ENCODE measurements at places on chromosomes 5 and 9.

- DNase-seq: no peak
Measured at GRCh38 chr5:69231851-69232250, 2.8 kb upstream of the CDK7 start.

DNA sequence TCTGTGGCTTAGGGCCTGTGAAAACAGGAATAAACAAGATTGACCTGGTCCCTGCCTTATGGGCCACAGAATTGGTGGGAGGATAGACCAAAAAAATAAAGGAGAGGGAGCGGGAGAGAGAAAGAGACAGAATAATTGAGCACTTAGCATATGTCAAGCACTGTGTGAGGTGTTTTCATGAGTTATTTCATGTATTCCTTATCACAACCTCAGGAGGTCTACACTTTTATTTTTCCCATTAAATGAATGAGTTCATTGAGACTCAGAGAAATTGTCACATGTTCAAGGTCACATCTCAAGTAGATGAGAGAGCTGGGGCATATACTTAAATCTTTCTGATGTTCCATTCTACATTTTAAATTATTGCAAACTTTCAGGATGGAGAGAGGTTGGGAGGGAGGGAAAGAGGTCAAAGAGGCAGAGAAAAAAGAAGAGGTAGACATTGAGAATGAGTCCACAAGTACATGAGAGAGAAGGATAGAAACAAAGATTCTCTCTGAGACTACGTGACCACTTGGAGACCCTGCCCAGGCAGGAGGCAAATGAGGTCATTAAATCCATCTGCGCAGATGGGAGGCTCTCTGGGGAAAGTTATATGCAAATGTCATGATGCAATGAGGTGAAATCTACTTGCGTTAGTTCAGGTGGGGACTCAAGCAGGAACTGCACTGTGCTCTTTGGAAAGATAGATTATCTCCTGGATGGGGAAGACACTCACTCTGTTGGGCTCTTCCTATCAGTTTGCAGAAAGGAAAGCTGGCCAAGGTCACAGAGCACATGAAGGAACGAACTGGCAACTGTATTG is 241.5 kb downstream of the PAPPA start:
- no peak for DNase-seq

- no peak for DNase-seq
Measured at GRCh38 chr9:33107762-33108161, 31.3 kb upstream of the SMU1 start.

DNA sequence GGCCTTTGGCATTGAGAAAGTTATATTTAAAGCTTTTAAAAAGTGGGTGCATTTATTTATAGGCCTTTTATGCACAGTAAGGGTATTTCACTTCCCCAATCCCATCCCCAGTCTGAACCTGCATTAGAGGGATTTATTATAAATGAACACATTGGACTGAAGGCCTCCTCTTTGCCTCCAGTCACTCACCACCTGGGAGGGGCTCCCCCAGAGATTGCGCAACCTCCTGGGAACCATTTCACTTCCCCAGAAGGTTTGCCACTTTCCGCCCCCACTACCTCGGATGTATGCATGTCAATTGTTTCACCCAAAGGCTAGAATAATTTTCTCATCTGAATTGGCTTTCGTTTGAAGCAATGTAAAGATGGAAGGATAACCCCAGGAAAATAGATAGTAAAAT is 29.8 kb upstream of the VCAN start:
- DNase-seq: no peak

DNA sequence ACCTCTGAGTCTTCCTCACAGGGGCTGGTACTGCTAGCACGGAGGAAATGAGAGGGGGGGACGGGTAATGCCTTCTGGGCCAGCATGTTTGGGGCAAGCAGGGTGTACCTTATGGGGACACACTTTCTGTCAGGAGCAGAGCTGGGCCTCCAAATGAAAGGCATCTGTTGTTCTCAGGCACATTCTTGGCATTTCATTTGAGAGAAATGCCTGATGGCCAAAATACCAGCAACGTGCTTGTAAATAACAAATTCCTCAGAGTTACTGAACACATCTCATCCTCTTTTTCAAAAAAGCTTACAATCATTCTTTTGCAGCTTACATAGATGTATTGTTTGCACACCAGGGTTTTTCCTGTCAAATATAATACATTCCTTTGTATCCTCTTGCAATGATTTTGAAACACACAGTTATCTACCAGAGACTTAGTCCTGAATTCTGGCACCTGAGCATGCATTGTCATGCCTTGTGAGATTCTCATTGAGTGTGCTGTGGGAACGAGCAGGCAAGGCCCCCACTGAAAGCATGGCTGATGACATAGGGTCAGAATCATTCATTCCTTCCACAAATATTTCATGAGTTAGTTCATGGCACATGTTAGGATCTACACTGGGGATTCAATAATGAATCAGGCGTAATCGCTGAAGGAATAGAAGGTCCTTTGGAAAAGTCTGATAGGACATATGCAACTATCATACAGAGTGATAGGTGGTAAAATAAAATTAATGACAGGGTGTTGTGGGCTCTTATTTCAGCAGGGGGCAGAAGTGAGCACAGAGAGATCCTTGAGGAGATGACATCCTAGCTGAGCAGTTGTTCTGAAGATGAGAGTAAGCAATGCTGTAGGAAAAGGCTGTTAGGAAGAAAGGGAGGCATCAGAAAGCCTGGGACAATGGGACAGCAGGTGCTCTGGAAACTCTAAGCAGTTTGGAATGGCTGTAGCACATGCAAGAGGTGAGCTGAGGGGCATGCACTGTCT is 260.9 kb upstream of the TUT7 start:
- no peak for DNase-seq

- no peak for DNase-seq
Measured at GRCh38 chr9:37187713-37188439, 67.5 kb downstream of the ZCCHC7 start.

DNA sequence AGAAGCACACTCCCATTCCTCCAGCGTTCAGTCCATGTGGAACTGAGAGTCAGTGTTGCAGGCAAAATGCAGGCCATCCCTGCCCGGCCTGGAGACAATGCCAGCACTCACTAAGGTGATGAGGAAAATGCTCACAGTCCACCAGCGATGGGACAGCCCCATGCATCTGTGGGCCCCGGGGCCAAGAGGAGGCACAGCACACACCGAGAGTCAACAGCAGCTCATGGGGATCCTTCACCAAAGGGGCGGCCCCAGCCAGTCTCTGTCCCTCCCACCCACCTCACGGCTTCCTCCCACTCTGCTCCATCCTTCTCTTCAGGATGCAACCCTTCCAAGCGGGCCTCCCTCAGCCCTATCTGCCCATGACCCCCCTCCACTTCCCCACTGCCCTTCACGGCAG is 6.2 kb downstream of the SEMA4D start:
- no peak for DNase-seq

- no peak for DNase-seq
Measured at GRCh38 chr5:2460098-2460497, 291.4 kb downstream of the IRX2 start.

DNA sequence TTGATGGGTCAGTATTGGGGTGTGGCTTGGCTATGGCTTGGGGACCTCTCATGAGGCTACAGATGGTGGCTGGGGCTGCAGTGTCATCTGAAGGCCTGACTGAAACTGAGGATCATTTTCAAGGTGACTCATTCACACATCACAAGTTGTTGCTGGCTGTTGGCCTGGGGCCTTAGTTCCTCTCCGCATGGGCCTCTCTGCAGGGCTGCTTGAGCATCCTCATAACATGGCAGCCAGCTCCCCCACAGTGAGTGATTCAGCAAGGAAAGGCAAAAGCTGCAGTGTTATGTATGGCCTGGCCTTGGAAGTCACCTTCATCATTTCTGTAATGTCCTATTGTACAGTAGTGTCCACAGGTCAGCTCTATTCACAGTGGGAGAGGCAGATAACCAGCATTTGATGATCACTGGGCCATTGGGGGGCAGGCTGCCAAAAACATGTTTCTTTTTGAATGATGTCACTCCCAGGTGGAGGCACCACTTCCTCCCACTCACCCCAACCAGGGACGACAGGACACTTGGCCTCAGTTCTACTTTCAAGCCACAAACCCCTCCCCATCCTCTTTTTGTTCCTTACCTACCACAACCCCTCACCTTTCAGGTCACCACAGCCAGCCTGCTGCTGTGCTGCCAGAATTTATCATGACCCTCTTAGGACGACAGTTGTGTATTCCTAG is 14.4 kb downstream of the FGD3 start:
- no peak for DNase-seq

GRCh38 chr5:167352801-167353200 is 938.6 kb upstream of the WWC1 start:
- no peak for DNase-seq

- no peak for DNase-seq
Measured at GRCh38 chr5:39473156-39473775, 48.5 kb upstream of the DAB2 start.

All from NCI-H1092 (cell line).